Left kidney (tissue), 8 donors: ENCODE measurements at places on chromosomes 5 and 9.

- no peak for DNase-seq
Measured at GRCh38 chr5:113187906-113188305, 211.3 kb downstream of the DCP2 start.

- no peak for DNase-seq
Measured at GRCh38 chr9:2154731-2155130, 139.6 kb downstream of the SMARCA2 start.

DNA sequence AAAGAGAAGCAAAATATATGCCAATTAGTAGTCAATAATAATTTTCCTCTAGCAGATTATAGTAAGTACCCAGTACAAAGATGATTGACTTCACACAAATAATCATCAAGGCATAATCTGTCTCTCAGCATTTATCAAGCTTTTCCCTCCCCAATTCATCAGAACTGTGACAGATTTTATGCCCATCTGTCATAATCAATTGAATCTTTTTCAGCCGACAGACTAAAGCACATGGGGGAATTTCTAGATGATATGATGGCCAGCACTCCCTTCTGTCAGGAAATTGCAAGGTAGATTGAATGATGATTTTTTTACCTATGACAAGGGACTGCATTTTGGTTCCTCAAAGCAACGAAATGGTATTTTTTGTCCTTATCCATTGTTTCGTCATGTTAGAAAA, 227.1 kb upstream of the CYLC2 start:
- DNase-seq, result no peak

DNA sequence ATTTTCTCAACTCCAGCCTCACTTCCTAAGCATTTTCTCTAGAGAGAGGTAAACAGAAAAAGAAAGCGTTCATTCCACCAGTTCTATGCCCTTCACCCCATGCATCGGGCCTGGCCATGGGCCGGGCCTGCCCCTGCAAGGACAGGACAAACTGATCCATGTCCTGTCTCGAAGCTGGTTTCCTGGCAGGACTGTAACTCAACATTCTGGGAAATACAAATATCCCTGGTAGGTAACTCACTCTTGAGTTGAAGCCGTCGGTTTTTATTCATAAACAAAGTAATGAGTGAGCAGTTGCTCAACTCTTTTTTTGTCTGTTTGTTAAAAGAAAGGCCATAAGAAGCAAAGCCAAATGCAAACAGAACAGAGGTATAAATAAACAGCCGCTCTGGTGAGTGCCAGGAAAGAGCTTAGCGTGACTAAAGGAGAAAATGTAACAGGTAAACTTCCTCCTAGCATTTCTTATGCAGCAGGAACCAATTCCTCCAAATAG, 64.4 kb upstream of the DNAH5 start:
- no peak for DNase-seq

DNA sequence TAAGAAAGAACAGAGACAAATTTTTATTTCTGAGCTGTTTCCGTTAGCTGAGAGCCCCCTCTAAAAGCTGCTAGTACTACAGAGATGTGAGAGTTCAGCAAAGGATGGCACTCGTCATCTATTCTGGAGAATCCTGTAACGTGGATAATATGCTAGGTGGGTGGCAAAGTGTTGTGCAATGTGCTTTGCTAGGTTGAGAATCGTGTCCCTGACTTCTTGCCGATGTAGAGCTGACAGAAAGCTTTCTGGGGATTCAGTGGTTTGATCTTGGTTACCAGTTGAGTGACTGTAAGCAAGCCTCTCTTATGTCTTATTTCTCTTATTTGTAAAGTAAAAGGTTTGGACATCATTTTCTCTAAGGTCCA, 298.3 kb upstream of the ACTBL2 start:
- DNase-seq, result no peak

GRCh38 chr5:9977070-9977469, 272.6 kb downstream of the ATPSCKMT start:
- DNase-seq, result no peak

GRCh38 chr5:72497823-72498222, 9.4 kb downstream of the ZNF366 start:
- no peak for DNase-seq

- peak; percentile 57 for DNase-seq
Measured at GRCh38 chr5:77851176-77852067, 75.3 kb upstream of the TBCA start.

GRCh38 chr5:173721601-173722232, 105.3 kb upstream of the BOD1 start:
- DNase-seq, result no peak

DNA sequence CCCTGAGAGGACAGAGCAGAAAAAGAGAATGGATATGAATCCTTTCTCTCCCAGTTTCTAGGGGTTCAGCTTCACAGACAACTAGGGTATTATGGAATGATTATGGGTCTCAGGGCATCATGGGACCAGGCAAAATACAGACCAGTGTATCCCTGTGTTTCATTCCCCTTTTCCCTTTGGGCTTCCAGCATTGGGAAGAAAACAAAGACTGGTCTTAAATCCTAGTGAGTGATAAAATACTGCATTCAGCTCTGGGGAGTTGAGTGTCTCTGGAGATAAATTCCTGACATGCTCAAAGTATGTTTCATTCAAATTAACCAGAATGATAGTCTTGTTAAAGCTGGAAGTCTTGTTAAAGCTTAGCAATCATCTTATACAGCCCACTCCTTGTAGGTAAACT, 2.4 kb upstream of the POU4F3 start:
- no peak for DNase-seq

DNA sequence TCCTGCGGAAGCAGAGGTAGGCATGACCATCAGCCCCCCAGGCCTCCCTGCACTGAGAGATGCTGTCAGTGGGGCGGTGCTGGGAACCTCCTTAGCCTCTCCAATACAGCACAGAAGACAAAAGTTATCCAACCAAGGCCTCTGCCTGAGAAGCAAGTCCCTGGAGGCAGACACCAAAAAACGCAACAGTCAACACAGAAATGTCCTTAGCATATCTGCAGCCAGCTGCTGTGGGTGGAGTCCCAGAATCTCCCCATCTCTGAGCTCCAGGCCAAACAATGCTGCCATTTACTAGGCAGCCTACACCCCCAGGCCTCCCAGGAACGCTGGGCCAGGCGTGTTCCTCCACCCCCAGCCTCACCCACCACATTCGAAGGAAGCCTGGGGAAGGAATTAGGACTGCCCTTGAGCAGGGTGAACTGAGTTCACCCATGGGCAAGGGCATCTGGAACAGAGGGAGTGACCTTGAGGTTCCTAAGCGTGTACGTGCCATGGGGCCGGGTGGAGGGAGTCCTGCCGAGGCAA, 43.7 kb downstream of the STK10 start:
- no peak for DNase-seq

GRCh38 chr9:98218562-98219363, 26.3 kb upstream of the CORO2A start:
- DNase-seq, result no peak

DNA sequence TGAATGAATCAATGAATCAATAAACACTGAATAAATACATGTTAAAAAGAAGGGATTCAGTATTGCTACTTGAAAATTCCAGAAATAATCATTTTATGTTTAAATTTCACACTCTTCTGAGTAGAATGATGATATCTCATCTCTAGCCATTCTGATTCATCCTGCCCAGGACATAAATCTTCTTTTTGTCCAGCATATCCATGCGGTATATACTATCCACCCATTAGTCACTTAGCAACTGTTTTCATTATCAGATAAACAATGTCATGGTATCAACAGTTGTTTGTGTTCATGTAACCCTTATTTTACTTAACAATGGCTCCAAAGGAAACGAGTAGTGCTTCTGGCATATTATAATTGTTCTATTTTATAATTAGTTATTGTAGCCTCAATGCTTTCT, 432.4 kb upstream of the SMC2 start:
- no peak for DNase-seq

- DNase-seq, result no peak
Measured at GRCh38 chr9:69207503-69207902, 33.4 kb downstream of the TJP2 start.

GRCh38 chr5:90475436-90475980, 844 bp downstream of the POLR3G start:
- no peak for DNase-seq

DNA sequence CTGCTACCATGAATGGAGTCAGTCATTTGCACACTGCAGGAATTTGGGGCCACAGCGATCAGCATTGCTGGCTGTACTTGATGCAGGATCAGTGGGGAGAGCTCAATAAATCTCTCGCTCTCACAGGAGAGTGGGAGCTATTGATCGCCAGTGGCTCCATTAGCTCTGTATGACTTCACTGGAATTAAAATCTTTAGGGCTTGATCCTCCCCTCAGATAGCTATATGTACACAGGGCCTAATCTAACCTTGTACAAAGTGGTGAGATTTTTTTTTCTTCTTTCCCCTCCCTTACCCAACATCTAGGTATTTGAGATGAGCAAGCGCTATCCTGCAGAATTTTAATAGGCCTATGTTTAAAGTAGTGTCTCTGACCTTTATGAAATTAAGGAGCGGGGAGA, 84.9 kb downstream of the IZUMO3 start:
- no peak for DNase-seq

- DNase-seq, result no peak
Measured at GRCh38 chr5:117455236-117456233, 880.9 kb upstream of the SEMA6A start.

GRCh38 chr5:9209846-9210492, 335.9 kb downstream of the SEMA5A start:
- no peak for DNase-seq

- DNase-seq, result no peak
Measured at GRCh38 chr9:113580041-113580953, 116.8 kb downstream of the RGS3 start.

GRCh38 chr5:53089481-53089991, 20.0 kb downstream of the MOCS2 start:
- DNase-seq, result no peak

DNA sequence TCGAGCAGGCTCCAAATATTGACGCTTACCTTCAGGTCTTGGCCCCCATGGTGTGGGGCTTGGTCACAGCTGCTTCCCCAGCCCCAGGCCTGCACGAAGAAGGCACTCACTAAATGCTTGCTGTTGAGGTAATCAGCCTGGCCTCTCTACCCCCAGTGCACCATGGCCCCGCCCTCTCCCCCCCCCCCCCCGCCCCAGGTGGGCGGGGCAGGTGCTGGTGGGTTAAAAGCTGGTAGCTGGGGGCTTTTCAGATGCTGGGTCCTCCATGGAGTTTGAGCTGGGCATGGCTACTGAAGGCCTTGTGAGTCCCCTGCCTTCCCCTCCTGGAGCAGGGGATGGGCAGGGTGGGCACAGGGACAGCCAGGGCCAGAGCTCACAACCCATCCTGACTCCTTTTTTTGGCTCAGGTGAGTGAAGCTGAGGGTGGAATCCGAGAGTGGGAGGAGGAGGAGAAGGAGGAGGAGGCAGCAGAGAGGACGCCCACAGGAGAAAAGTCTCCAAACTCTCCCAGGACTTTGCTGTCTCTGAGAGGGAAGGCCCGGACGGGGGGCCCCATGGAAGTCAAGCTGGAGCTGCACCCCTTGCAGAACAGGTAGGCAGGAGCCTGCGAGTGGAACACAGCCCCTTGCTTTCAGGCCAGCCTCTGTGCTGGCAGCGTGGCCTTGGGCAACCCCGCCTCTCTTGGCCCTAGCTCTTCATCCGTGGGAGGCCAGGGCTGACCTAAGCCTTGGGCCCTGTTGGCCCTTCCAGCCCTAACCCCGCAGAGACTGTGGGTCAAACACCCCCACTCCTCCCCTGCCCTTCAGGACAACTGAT, 4.4 kb upstream of the TSPAN17 start:
- no peak for DNase-seq

- DNase-seq, result no peak
Measured at GRCh38 chr5:113437111-113437510, 2.3 kb upstream of the TSSK1B start.

DNA sequence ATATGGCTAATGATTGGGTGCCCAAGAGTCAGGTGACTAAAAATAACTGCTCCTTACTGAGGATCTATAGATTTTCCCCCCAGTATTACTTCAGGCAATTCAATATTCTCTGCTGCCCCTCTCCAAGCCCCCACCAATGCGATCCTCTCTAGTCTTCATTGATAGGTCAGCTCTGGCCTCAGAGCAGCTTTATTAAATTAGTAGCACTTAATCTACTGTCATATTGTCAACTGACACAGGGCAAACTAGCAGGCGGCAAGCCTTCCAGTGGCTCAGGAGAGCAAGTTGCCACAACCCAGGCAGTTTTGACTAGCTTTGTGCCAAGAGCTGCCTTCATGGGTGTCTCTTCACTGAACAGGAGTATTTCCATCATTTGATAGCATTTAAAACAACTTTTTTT, 462.9 kb downstream of the BNC2 start:
- DNase-seq, result no peak
